ENCODE measurements at places on chromosomes 12 and 14.
A peak's percentile ranks its signal among the peaks of the same experiment; 100 is the strongest.

DNA sequence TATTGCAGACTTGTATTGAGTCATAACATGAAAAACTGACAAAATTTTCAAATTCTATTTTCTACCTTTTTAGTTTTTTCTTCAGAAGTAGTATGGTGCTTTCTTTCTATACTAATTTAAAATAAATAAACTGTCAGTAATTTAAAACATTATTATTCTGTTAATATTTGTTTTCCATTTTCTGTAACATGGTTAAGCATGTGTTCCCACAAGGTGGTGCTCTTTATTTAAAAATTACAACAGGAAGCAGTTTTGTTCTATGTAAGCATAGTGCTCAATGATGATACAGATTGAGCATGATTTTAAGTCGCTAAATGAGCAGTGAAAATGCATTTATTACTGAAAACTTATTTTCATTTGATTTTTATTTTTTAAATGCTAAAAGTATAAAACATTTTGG, 114.6 kb downstream of the PPFIA2 start:
- no peak for DNase-seq

GRCh38 chr12:46386877-46387629, 14.5 kb upstream of the SLC38A2 start:
- no peak for DNase-seq

DNA sequence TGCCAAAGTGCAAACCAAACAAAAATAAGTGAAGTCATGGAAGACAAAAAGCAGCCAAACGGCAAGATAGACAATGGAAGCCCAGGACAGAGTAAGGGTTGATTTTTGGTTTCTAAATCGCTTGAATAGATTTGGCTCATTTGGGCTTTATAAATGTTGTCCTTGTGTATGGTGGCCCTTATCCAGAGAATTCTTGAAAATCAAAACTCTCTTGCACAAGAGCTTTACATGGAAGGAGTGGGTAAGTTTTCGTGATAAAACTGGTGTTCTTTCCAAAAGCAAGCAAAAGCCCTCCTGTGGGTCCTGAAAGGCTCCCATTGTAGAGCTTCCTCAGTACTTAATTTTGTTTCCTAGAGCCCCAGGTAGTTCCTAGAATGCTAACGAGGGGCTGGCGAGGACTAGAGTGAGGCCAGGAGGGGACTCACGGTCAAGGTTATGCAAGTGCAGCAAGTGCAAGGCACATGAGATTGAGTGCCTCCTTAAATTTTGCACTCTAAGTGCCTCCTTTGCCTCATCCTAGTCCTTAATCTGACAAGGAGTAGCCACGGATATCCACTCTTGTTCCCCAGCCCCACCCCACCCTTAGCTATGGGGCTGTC, 4.1 kb downstream of the SIX6 start:
- no peak for DNase-seq

DNA sequence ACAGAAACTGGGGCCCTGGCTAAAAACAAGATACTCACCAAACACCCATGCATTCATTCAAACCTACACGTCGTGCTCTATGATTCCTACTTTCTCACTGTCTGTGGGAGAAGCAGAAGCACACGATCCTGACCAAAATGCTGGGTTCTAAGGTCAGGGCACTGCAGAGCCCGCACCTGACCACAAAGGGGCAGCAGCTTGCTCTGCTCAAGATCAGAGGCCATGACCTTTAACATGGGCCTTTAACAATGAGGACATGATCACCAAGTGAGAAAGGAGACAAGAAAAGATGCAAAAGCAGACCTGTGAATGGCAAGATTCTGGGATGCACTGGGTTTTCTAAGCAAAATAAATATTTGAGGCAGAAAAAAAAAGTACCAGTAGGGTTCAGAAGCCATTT, 40.1 kb upstream of the VPS33A start:
- DNase-seq: no peak

- DNase-seq: no peak
Observed at GRCh38 chr12:93223440-93224426, 154.0 kb upstream of the NUDT4 start.

- DNase-seq: peak; percentile 48
Observed at GRCh38 chr14:54564868-54565784, 1.8 kb upstream of the SAMD4A start.

DNA sequence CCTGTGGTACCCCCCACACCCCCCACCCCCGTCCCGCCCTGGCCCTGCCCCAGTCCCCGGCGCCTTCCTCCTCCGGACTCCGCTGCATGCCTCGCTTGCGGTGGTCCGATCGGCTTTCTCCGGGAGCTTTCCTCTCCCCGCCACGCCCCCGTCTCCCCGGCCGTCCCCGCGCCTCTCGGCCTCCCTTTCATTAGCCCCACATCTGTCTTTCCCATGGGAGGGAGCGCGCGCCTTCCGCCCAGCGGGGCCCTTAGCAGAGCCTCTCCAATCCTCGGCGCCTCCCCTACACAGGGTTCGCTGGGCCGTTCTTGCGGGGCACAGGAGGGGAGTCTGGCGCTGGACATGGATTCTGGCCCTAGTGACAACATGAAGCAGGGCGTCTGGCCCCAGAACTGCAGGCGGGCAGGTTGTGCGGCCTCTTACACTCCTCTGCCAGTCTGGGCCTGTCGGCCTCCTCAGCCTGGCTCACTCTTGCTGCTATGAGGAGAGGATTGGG, 1.5 kb upstream of the EFS start:
- no peak for DNase-seq

GRCh38 chr14:97948841-97949240, 1151.7 kb downstream of the VRK1 start:
- DNase-seq: no peak

DNA sequence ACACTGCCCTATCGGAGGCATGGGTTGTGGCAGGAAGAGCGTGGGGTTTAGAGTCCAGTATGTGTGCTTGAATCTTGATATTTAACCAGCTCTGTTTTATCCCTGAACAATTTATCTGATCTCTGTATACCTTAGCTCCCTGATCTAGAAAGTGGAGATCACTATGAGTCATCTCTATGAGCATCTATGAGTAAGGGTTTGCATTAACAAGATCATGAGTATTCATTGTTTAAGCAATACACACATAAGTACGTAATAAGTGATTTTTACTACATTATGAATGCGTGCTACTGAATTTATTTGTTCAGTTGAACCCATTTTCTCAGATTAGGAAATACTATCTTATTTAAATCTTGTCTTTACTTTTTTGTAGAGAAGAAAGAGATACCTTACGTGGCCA, 49.4 kb downstream of the GPATCH2L start:
- DNase-seq: no peak

DNA sequence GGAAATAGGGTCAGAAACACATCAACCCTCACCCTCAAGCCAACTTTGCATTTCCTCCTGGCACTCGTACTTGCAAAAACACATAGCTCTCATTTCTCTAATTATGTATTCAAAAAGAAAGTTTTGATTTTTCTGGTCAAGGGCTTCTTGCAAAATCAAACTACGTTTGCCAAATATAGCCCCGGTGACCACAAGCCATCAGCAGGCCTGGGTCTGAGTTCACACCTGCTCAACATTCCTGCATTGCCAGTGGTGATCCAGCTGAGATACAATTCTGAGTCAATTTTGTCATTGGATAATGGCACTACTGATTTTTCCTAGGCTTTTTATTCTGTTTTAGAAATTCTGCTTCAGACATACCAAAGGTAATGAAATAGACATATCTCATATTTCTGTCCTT, 10.7 kb upstream of the BHLHE41 start:
- DNase-seq: no peak

DNA sequence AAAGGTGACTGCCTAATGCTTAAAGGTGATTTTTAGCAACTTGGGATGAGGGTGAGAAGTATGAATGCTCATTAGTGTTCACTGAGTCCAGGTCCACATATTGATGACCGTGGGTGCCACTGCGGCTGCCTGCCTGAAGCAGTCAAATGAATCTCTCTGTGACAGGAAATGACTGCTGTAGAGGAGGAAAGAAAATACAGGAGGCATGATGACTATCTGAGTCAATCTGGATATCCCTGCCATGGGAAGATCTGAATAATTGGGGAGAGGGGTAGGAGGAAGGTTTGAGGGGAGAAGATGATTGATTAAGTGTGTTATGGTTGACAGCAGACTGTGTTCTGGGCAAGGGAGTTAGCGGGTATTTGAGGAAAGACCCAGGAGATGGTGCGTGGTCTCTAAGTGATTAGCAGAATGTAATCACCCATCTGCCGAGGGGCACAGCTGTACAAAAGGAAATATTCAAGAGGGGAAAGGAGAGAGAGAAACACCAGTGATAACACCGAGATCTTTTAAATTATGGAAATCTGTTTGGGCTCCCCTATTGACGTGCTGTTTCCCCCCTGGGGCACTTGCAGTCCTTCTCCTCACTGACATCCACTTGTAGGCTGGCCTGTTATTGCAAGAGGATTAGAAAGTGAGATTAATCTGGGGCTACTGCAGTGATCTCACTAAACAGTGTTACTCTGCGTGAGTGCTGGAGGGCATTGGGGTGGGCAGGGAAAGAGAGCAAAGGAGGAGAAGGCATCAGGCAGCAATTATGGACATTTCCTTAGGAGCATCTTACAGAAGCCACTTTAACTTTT, 97.7 kb downstream of the AKAP6 start:
- DNase-seq: no peak

DNA sequence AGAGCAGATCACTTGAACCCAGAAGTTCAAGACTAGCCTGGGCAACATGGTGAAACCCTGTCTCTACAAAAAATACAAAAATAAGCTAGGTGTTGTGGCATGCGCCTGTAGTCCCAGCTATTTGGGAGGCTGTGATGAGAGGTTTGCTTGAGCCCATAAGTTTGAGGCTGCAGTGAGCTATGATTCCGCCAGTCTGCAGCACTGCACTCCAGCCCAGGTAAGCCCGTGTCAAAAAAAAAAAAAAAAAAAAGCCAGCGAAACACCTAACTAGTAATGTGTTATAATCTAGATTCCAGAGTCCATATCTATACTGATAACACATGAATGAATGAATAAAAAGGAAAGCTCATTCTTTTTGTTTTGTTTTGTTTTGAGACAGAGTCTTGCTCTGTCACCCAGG, 18.5 kb upstream of the SLC25A3 start:
- no peak for DNase-seq

- DNase-seq: no peak
Observed at GRCh38 chr12:47316609-47317049, 236.9 kb upstream of the AMIGO2 start.

DNA sequence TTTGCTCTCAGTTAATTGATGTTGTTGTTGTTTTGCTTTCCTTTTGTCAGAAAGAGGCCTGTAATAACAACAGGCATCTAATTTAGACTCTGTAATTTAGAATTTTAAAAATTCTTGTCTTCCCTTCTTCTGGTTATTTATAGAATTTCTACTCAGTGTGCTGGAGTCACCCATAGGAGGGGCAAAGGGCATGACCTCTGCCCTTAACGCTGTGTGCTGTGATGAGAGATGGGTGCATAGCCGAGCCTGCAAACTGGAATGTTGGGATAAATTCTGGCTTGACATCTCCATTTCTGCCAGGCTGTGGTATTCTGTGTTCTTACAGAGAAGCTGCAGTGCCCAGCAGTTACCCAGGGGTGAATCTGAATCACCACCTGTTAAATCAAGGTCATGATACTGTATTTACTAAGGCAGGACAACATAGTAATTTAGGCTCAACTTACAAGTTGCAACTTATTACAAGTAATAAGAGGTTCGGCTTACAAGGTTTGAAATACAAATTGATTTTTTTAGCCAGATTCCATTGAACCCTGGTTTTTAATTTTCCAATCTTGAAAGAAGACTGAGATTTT, 53.3 kb downstream of the TRAF3 start:
- DNase-seq: no peak

- no peak for DNase-seq
Observed at GRCh38 chr12:57208631-57209282, 7.8 kb upstream of the NXPH4 start.

All from stimulated activated CD8-positive, alpha-beta memory T cell treated with anti-CD3 and anti-CD28 coated beads, Interleukin-2, amount 100 ng/mL, for 48 hours (primary cell).